ENCODE measurements at places on chromosomes 3 and 15. TPM values are rescaled to one million over a fixed set of nuclear protein-coding genes. Genes with fewer than 3 reads are reported as not detected.

The SKOR1 gene
- 5.0 TPM for total RNA-seq

DNA sequence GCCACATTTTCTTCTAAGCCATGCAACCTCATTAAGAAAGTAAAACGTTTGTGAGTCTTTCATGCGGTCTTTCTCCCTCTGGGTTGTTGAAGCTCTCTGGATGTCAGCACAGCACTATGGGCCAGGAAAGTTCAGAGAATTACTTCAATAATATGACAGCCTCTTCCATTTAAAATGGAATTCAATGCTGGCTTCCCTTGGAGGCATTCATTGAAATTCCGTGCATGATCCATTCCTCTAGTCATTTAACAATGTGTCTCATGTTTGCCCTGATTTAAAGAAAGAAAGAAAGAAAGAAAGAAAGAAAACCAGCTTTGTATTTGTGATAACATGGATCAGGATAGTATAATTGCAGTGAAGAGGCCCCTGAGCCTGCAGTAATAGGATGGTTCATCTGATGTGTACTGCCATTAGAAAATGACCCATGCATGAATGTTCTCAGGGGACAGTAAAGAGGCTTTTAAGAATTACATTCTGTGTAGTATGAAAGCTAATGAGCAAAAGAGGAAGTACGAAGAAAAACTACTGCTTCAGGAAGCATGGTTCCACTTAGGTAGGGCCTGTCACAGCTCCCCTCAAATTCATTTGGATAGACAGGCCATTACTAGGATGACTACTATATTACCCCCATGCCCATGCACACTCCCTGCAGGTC lies 146.0 kb downstream of the ARPP21 start:
- DNase-seq: no peak

The GOLGA8A gene
- 73.5 TPM for total RNA-seq

- DNase-seq: no peak
Observed at GRCh38 chr3:177237206-177237605, 39.9 kb upstream of the TBL1XR1 start.

DNA sequence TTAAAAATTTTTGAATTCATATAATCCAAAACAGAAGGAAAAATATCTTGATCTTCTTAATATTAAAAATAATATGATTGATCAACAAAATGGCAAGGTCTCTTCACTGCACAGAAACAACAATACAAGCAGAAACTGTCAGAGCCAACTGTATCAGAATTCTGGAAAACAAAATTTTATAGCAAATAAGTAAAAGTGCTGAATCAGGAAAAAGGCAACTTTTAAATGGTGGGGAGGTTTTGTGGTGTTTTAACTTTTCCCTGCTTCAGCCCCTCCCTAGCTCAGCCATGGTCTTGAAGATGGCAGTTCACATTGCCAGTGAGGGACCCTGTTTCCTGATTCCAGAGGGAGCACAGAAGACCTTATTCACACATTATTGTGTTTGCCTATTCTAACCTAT lies 37.6 kb downstream of the SPESP1 start:
- DNase-seq: no peak

DNA sequence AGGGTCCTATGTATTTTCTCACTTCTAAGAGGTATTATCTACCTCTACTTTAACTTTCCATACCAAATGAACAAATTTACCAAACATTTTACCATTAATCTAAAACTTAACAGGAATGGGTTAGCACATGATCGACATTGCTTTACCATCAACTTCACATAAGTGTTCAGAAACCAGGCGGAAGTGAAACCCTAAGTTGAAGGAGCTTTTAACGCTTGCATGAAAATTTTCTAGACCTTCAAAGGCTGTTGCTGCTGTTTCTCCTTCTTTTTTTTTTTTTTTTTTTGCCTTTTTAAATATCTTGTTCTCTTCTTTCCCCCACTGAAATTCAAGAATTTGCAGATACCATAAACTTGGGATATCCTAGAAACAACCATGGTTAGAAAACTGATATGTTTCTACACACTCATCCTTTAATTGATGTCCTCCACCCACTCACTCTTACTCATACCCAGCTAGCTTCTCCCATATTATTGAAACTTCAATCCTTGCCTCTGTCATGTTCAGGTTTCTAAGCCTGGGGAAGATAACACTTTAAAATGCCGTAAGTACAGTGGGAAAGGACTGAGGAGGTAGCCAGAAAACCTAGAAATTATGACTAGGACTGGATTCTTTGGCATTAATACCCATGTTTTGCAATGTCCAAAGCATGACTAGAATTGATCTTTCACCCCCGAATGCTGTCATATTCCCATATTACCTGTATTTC lies 24.7 kb downstream of the MYO5A start:
- DNase-seq: no peak

DNA sequence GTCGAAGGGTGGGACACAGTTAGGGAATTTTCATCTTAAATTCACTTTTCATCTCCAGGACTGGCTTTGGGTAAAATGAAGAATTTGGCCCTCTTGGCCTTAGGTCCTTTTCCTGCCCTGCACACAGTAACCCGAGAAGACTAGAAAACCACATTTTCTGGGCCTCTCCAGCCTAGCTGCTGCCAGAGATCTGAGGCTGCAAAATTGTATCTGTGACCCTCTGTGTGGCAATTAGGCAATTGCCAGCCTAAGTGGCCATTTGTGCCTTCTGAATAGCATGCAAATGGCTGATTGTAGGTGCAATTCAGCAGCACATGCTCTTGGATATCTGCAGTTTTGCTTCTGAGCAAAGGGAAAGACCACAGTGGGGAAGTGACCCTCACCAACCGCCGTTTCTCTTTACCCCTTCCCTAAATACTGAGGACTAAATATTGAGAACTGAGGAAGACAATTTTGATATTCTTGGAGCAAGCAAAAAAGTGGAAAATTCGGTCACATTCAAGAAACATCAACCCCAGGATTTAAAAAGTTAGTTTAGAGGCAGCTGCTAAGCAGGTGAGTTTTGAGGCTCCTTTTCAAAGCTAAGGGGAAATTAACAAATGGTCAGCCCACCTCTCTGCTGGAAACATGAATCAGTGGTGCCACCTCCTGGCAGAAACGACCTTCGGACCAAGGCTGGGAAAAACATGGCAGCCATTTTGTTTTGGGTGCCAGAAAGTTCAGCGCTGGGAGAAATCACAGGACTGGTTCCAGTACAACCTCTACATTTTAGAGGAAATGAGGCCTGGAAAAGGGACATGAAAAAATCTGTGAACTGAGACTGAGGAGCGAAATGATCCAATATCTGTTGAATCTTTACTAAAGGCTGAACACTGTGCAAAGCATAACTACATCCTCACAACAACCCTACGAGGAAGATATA lies 56.6 kb upstream of the PRTG start:
- no peak for DNase-seq

The CD96 gene
- 11.0 TPM for total RNA-seq

- peak; percentile 76 for DNase-seq
Observed at GRCh38 chr15:64634027-64634426, 141.4 kb downstream of the RBPMS2 start.

DNA sequence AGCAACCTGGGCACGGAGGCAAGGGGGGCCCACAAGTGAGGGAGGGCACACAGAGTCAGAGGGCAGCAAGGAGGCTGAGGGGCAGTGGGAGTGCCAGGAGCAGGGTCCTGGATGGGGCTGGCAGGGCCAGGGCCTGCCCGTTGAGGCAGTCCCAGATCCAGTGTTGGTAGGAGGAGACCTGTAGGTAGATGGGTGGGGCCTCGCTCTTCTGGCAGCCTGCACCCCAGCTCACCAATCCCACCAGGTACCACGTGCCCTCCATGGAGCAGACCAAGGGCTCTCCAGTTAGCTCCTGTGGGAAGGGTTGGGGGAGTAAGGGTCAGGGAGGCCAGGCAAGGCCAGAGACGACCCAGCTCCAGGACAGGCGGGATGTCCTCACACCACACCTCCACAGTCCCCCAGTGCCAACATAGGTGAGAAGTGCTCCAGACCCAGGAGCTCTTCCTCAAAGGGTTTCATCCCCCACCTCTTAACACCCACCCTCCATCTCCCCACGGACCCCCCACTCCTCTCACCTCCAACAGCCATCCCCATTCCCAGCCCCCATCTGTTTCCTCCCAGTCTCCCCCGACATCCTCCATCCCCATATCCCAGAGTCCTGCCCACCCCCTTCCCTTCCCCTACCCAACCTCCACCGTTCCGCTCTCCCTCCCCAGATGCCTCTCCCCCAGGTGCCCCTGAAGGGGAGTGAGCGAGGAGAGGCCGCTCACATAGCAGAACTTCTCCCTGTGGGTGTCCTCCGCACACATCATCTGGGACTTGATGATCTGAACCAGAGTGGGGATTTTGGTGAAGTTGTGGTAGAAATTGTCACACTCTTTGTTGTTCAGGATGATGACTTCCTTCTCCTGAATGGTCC lies 5.2 kb downstream of the PRSS50 start:
- DNase-seq: peak; percentile 28

The CDHR4 gene
- total RNA-seq: 1.0 TPM

The EPHA6 gene
- total RNA-seq: 2.1 TPM

DNA sequence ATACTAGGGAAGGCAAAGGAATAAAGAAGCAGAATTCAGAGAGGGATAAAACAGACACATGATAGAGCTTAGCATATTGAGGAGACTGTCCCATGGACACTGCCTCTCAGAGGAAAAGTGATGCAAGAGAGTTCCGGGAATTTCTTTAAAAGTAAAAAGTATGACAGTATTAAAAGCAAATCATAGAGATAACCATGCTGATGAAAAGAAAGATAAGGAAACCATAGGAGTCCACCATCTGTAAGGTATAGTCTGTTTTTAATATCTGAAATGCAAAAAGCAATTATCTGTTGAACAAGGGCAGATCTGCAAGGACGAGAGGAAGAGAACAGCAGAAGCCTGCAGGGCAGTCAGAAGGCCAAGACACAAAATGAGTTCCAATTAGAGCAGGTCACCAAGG lies 495.9 kb upstream of the GOLIM4 start:
- no peak for DNase-seq

- no peak for DNase-seq
Observed at GRCh38 chr15:38522922-38523321, 41.7 kb downstream of the RASGRP1 start.

GRCh38 chr3:125401402-125401801 lies 26.3 kb upstream of the ZNF148 start:
- DNase-seq: no peak

DNA sequence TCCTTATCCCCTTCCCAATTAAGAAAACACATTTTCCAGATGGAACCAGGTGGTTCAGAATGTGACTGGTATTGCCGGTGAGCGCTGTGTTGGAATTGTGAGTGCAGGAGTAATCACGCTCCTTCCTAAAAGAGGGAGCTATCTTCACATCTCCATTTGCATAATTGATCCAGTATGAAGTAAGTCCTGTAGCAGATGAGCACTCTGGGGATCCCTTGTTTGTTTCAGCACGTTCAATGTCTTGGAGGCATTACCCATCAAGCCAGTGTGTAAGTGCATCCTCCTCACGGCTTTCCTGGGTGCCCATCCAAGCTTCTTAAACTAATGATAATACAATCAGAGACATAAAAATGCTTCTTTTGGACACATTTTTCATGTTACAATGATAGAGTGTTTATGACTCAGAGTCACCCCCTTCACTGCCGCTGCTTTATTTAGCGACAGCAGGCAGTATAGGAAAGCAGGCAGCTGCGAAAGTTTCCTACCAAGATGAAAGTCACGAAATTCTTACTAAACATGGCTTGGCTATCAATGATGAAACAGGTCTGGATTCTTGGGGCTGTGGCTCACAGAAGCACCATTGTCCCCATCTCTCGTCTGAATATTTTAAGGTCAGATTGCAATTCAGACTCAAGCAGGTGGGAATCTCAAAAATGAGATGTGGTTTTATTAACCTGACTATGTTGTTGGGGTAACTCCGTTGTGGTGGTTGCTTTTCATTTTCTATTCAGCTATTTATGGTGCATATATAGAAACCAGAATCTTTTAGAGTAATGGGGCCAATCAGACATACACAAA lies 346.3 kb upstream of the MDFIC2 start:
- DNase-seq: no peak

DNA sequence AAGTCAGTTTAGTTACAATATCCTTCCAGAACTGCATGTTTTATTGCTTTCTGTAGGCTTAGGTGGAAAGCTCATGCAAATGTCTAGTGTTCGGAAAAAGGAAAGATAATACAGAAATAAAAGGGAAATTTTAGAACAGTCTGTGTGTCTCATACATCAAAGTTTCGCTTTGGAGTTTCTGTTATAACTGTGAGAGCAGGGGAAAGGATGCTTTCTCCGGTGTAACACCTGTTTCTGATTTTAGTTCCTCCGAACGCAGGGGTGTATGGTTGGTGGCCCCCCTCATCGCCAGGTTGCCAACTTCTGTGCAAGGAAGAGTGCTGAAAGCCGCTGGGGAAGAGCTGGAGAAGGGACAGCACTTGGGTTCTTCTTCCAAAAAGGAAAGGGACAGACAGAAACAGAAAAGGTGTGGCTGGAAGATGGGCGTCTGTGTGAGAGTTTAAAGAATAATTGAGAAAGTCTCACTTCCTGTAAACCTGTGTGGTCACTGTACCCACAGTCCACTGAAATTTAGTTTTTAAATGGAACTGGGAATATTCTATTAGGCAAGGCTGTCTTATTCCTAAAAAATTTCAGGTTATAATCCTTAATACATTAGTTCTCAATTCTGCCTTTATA lies 6.7 kb downstream of the P2RY12 start:
- DNase-seq: no peak

DNA sequence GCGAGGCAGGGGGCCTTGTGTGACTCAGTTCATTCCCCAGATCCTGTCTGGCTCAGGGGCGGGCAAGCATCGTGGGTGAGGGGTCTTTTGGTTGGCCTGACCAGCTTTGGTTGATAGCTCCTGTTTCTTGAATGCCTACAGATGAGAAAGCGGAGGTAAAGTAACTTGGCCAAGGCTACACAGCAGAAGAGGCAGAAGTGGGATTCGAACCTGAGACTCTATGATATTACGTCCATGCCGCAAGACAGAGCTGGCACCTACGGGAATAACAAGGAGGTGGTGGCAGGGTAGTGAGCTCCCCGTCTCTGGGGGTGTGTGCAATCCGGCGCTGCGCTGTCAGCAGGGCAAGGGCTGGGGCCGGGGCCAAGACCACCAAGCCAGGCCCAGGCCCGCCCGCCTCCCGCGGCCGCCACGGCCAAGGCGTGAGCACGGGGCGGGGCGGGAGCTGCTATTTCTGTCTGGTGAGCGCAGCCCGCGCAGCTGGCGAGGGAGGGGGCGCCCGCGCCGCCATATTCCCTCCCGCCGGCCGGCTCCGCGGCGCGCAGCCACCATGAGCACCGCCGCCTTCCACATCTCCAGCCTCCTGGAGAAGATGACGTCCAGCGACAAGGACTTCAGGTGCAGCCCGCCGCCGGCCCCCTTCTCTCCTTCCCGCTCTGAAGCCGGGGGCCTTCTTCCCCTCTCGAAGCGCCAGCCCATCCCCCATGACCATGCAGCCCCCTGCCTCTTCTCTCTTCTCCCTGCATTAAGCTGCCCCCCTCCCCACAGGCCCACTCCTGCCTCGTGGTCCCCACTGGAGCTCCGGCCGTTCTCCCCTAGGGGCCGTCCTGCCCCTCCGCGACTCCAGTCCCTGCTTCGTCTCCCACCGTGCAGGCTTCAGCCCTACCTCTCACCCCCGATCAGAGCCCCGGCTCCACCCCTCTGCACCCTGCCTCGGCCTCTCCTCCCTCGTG lies at the start of gene CAND2:
Gene CAND2 (plus strand): TSS at position 510 of the 953 bp plus-strand sequence. CDS start 41 bp downstream, at position 551.
- DNase-seq: peak; percentile 44

The SNX22 gene
- 13.2 TPM for total RNA-seq

DNA sequence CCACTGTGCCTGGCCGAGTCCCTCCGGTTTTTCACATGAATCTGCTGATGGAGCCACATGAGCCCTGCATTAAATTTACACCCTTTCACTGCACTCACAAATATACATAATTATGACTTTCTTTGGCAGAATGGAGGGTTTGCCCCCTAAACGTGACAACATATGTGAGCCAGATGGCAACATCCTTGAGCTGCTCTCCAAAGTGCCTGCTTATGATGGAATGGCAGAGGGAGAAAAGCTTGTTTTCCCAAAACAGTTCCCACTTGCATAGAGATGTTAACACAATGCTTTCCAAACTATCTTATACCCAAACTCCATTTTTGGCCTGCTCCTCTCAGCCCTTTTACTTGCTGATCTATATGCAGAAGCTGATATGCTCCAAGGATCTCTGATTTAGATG lies 54.9 kb downstream of the ABCC5 start:
- DNase-seq: no peak

Measured in Peyer's patch (tissue), 4 donors.